ENCODE measurements at places on chromosomes 12 and 14. TPM values are rescaled to one million over a fixed set of nuclear protein-coding genes. Genes with fewer than 3 reads are reported as not detected.

GRCh38 chr12:11457996-11458645 lies 62.8 kb upstream of the PRB2 start:
- DNase-seq = no peak

- DNase-seq = no peak
Measured at GRCh38 chr12:26091822-26092221, 33.0 kb downstream of the BHLHE41 start.

DNA sequence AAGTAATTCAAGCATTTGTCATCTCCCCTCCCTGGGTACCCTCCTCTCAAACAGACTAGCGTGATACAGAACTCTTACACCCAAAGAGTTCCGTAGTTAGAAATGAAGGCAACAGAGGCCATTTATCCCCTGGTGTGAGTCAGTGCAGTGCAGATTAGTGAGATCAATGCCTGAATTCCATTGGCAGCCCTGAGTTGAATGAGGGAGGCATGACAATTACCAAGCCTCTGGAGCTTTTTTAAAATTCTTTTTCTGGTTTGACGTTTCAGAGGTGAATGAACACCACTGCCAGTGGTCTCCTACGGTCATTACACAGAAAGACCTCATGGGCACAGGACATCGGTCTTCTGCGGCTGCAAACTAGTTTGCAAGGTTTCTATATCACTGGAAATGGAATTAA lies 94.4 kb downstream of the PRIMA1 start:
- no peak for DNase-seq

DNA sequence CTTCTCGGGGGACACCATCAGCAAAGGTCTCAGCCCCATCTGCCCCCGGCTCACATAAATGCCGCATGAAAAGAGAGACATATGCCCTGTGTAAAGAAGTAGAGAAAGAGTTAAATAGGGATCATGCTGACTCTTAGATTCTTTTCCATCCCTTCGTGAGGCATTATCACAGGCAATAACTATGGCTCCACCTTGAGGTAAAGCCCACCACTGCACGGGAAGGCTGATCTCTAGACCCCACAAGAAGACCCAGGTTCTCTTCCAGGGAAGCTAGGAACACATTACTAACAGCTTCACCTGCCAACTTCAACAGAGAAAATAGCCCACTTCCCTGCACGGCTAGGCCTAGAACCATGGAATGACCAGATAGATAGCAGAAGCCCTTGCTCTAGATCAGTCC lies 14.1 kb upstream of the NOP2 start:
- DNase-seq = no peak

- DNase-seq = no peak
Measured at GRCh38 chr14:51460011-51460410, 191.7 kb upstream of the FRMD6 start.

- DNase-seq = no peak
Measured at GRCh38 chr12:6684609-6685008, 4.6 kb downstream of the ZNF384 start.

FAM90A1 gene
- total RNA-seq = 0.63 TPM

ARID4A gene
- 4.6 TPM for total RNA-seq

VIPAS39 gene
- 23.4 TPM for total RNA-seq

Measured in kidney epithelial cell (primary cell).